Naive thymus-derived CD8-positive, alpha-beta T cell (primary cell): ENCODE measurements at places on chromosomes 11 and 22.
A peak's percentile ranks its signal among the peaks of the same experiment; 100 is the strongest.

DNA sequence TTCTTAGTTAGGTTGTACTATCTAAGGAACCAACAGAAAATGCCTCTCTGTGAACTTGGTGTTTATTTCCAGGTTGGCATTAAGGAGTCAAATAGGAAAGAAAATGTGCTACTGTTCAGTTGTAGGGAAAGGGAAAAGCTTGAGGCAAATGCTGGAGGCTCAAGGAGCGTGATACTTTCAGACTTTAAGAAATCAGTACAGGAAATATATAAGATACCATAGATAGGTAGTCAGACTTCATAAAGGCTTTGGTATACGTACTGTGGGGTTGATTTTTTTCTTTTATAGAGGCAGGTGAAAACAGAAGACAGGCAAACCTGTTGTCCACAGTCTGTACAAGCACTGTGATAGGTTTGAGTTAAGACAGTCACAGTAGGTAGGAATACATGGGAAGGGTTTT lies 30.8 kb downstream of the EP300 start:
- H3K4me3 ChIP-seq = no peak overlapping the region
- DNase-seq = no peak
- no peaks in the 10 kb centered on the region for H3K27me3 ChIP-seq
- H3K36me3 ChIP-seq = peaks cover 82% of the 10 kb centered on the region
- H3K27ac ChIP-seq = peak overlapping the region; percentile 4

DNA sequence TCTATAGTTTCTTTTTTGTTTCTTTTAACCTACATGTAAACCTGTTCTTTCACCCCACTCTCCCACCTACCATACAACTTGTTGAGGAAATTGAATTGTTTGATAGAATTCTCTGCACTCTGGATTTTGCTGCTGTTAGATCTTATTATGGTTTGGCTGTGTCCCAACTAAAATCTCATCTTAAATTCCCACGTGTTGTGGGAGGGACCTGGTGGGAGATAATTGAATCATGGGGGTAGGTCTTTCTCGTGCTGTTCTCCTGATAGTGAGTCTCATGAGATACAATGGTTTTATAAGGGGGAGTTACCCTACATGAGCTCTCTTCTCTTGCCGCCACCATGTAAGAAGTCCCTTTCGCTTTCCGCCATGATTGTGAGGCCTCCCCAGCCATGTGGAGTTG lies 15.0 kb upstream of the PITPNB start:
- H3K27me3 ChIP-seq = no peaks in the 10 kb centered on the region
- no peak overlapping the region for H3K4me3 ChIP-seq
- H3K36me3 ChIP-seq = no peaks in the 10 kb centered on the region
- no peak for DNase-seq
- no peaks in the 10 kb centered on the region for H3K4me1 ChIP-seq

DNA sequence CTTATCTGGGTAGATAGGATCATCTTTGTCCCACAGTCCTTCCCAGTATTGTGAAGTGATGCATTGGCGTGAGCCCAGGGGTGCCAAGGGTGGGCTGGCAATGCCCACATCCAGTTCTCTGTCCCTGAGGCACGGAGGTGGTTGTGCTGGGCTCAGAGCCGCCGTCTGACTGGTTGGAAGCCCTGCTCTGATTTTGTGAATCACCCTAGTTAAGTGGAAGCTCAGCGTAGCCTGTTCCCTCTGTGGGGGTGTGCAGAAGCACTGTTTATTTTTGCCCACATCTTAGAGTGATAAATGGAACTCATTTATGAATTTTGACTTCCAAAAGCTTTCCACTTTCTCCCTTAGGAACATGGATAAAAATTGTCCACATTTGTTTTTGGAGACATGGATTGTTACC lies 13.6 kb downstream of the BCR start:
- DNase-seq = no peak
- H3K4me1 ChIP-seq = peaks cover 54% of the 10 kb centered on the region
- no peaks in the 10 kb centered on the region for H3K36me3 ChIP-seq

GRCh38 chr11:107598225-107599139 lies 7.5 kb downstream of the ELMOD1 start:
- H3K4me3 ChIP-seq = no peak overlapping the region
- DNase-seq = no peak
- H3K27ac ChIP-seq = no peak overlapping the region
- H3K4me1 ChIP-seq = no peaks in the 10 kb centered on the region
- no peaks in the 10 kb centered on the region for H3K36me3 ChIP-seq
- H3K27me3 ChIP-seq = peaks cover 42% of the 10 kb centered on the region

GRCh38 chr11:78954261-78954660 lies 379.6 kb upstream of the NARS2 start:
- H3K4me1 ChIP-seq = no peaks in the 10 kb centered on the region
- no peak overlapping the region for H3K4me3 ChIP-seq
- H3K27me3 ChIP-seq = peaks cover 17% of the 10 kb centered on the region
- H3K27ac ChIP-seq = no peak overlapping the region
- H3K36me3 ChIP-seq = no peaks in the 10 kb centered on the region
- no peak for DNase-seq

DNA sequence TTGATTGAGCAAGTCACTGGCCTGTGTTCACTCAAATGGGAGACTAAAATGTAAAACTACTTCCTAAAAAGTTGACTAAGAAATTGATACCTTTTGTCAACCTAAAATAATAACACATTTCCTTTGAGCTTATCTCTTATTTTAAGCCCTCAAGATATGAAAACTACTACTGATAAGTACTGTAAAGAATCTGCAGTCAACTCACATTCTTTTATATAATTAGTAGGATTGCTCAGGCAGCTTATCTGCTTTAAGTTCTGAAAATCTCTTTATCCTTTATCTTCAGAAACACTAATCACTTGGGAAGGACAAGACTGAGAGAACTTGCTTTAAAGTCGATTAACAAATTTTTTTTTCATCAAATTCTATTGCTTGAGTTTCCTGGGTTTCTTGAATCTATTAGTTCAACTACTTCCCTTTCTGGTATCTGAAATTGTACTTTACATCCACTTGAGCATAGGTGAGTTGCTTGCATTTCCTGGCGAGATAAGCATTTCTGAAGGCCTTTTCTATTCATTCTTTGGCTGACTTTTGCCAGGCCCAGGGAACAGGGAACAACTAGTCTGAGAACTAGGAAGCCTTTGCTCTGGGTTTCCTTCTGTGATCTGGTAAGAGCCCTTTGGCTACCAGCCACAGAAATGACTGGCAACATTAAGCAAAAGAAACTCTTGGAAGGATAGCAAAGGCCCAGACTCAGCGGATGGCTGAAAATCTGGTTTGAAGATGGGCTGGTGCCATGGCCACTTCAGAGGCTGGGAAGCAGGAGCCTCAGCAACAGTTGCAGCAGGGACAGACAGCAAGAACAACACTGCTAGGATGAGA lies 19.3 kb upstream of the CSRP3 start:
- H3K36me3 ChIP-seq = no peaks in the 10 kb centered on the region
- H3K27ac ChIP-seq = no peak overlapping the region
- no peak overlapping the region for H3K4me3 ChIP-seq
- no peaks in the 10 kb centered on the region for H3K4me1 ChIP-seq

- DNase-seq = no peak
- no peak overlapping the region for H3K27ac ChIP-seq
- no peaks in the 10 kb centered on the region for H3K4me1 ChIP-seq
- H3K27me3 ChIP-seq = peaks cover 11% of the 10 kb centered on the region
- no peaks in the 10 kb centered on the region for H3K36me3 ChIP-seq
Measured at GRCh38 chr11:31881825-31882224, 70.7 kb upstream of the PAX6 start.

DNA sequence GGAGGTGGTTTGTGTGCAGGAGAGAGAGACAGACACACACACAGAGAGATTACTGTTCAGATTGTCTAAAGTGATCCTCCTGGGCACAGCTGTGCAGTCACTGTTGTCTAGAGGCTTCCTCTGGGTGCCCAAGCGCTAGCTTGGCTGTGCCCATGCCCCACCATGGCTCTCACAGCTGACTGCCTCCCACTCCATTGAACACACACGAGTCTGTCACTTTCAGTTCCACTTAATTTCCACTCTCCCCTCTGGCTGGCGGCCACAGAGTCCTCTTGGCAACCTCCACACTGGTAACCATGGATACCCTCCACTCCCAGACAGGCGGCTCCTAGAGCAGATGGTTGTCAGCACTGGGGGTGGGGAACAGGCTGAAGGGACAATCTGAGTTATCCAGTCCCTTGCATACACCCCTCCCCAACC lies 29.1 kb downstream of the MAP6 start:
- H3K4me3 ChIP-seq = no peak overlapping the region
- DNase-seq = no peak
- H3K27me3 ChIP-seq = peaks cover 44% of the 10 kb centered on the region

GRCh38 chr22:47157093-47157420 lies 394.6 kb downstream of the TBC1D22A start:
- no peak for DNase-seq
- H3K4me3 ChIP-seq = no peak overlapping the region
- no peaks in the 10 kb centered on the region for H3K27me3 ChIP-seq
- H3K4me1 ChIP-seq = peaks cover 3% of the 10 kb centered on the region

DNA sequence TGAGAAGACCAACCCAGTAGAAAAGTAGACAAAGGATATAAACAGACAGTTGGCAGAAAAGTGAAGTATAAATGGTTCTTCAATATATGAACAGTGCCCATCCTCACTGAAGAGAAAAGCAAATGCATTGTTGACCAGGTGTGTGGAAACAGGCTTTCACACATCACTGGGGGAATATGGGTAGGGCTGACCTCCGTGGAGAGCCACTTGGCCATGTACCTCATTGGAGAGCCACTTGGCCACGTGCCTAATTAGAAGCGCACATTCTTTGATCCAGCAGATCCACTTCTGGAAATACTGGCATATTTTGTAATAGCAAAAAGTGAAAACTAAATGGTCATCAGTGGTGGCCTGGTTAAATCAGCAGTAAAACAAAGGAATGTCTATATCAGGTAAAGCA lies 43.2 kb downstream of the PPP6R3 start:
- H3K36me3 ChIP-seq = peaks cover 23% of the 10 kb centered on the region
- peak overlapping the region; percentile 30 for H3K4me3 ChIP-seq
- H3K27ac ChIP-seq = peak overlapping the region; percentile 70
- no peaks in the 10 kb centered on the region for H3K27me3 ChIP-seq
- H3K4me1 ChIP-seq = peaks cover 82% of the 10 kb centered on the region

DNA sequence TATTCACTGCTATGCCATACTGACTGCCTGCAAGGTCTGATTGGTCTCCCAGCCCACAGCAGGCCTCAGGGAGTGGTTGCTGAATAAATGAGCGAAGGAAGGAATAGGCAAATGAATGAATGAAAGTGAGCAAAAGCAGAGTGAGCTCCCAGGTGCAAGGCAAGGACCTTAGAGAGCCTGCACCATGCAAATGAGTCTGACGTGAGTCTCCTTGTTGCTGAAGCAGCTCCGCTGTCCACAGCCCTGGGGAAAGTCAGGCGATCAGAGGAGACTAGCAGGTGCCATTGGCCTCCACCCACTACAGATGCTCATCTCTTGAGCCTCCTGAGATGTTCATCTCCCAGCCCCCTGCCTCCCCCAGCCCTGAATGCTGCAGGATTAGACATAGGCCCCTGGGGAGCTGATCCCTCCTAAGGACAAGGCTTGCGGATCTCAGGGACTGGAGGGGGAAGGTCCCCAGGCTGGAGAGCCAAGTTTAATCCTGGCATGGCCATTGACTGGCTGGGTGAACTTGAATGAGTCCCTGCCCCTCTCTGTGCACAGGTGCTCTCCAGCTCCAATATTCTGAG lies 22.1 kb downstream of the GDPD5 start:
- H3K4me3 ChIP-seq = no peak overlapping the region
- peaks cover 19% of the 10 kb centered on the region for H3K4me1 ChIP-seq
- no peak for DNase-seq
- H3K27me3 ChIP-seq = no peaks in the 10 kb centered on the region
- no peak overlapping the region for H3K27ac ChIP-seq
- no peaks in the 10 kb centered on the region for H3K36me3 ChIP-seq

- no peak overlapping the region for H3K27ac ChIP-seq
- H3K4me3 ChIP-seq = no peak overlapping the region
- no peak for DNase-seq
- H3K36me3 ChIP-seq = no peaks in the 10 kb centered on the region
- H3K4me1 ChIP-seq = no peaks in the 10 kb centered on the region
Measured at GRCh38 chr22:29139965-29140782, 65.5 kb upstream of the EMID1 start.

DNA sequence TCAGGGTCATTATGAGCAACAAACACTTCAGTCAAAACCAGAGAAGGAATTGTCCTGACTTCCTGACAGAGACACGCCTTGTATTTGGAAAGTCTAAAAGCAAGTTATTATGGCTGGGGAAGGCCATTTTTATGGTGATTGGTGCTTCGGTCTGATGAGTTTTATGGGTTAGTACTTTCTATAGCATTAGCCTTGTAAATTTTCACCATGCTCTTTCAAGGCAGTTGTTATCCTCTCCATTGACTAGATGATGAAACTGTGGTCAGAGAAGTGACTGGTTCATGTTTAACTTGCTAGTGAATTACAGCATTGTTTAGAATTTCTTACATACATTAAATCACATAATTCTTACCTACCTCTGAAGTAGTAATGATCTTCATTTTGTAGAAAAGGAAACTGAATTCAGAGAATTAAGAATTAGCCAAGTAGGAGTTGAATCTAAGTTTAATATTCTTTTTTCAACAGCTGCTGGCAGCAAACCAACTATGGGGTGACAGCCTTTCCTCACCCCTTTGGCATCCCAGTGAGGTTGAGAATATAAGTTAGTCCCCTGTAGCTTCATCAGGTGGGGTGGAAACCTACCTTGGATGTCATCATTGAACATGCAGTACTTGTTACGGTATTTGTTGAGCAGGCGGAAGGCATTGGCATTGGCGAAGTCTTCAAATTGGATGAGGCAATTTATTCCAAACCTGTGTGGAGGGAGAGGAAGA lies 90.0 kb downstream of the CCDC81 start:
- H3K36me3 ChIP-seq = peaks cover 2% of the 10 kb centered on the region
- H3K4me3 ChIP-seq = no peak overlapping the region
- H3K4me1 ChIP-seq = no peaks in the 10 kb centered on the region
- no peaks in the 10 kb centered on the region for H3K27me3 ChIP-seq
- no peak for DNase-seq

DNA sequence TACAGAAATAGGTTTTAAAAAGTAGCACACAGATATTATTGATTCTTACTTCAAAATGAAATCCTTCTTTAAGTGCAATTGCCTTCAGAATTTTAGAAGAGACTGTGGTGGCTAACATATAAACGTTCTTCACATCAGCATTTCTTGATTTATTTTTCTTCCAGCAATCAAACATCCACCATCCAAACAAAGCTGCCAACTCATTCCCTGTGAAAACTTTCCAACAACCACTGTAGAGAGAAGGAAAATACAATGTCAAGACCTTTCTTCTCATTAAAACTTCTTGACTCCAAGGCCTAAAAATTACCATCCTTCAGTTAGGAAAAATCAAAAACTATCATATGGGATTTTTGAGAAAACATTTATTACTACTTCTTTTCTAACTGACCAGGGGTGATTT lies 34.0 kb upstream of the P4HA3 start:
- no peak for DNase-seq
- no peak overlapping the region for H3K27ac ChIP-seq
- no peaks in the 10 kb centered on the region for H3K27me3 ChIP-seq
- H3K36me3 ChIP-seq = peaks cover 28% of the 10 kb centered on the region

DNA sequence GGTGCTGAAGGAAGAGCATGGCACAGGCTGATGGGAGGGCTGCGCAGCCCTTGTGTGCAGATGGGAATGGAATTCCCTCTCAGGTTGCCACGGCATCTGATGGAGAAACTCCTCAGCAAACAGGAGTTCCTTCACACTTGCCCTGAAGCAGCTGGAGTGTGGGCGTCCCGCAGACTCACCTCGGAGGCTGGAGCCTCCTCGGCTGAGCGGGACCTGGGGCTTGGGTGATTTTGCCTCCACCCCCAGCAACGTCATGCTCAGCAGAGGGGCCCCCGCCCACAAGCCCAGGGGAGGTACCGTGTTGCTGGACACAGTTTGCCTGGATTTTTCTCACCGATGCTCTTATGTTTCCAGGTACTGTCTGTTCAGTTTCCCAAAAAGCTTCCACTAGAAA lies 63.4 kb downstream of the MYO7A start:
- no peaks in the 10 kb centered on the region for H3K4me1 ChIP-seq
- H3K27ac ChIP-seq = peak overlapping the region; percentile 42
